ENCODE measurements at places on chromosomes 3 and 15.

- no peak for DNase-seq
Observed at GRCh38 chr3:157500232-157500631, 3.0 kb downstream of the VEPH1 start.

- no peak for DNase-seq
Observed at GRCh38 chr3:190003068-190003467, 117.6 kb downstream of the P3H2 start.

- DNase-seq = no peak
Observed at GRCh38 chr3:155682426-155683343, 62.2 kb downstream of the PLCH1 start.

GRCh38 chr3:142614059-142614626 lies 17.9 kb downstream of the PLS1 start:
- DNase-seq = no peak

GRCh38 chr3:116444819-116445310 lies 422 bp downstream of the LSAMP start:
- no peak for DNase-seq

DNA sequence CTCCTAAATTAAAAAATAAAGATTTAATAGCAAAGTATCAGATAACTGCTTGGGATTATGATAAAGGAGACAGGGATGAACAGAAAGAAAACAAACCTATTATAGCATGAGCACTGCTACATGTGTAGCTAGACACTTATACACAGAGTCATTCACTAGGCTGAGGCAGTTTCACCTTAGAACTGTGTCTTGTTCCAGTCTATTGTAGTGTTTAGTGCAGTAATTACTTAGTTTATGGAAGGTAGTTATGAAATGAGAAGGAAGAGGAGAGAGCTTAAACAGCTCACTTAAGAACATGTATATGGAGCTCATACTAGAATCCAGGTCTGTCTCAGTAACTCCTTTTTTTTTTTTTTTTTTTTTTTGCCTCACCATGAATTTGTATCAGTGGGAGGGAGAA lies 441.4 kb downstream of the PDCD6IP start:
- DNase-seq = no peak

GRCh38 chr3:158451405-158452055 lies 119.5 kb upstream of the MLF1 start:
- no peak for DNase-seq

DNA sequence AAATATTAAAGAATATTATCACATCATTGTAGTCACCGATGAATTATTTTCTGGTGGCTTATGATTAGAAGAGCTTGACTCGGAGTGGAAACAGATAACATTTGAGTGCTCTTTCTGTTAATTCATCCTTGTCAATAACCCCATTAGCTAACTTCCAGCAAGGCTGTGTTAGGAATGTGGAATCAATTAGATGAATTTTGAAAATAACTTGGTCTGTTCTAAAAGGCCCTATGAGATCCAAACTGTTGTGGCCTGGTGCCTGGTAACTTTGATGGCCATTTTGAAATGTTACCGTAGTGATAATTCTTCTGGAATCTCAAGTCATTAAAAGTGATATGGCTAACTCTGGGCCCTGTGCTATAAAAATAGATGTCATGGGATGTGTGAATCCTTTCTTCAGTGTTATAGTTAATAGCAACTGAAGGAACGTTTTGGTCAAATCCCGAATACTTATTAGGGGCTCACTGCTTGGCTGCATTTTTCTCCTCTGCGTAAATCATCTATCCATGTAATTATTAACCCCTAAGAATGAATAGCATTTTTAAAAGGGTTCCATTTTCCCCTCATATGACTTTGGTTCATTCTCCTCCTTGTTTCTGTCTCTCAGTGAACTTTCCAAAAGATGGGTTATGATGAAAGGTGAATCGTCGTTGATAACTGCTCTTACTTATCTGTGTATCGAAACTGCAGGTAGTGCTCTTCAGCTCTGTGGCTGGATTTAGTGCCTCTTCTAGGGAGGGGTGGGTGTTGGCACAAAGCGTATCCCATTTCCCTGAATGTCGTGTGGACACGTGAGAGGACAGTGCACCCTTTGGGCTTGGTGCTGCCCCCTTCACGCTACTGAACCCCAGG lies 82.7 kb downstream of the IGF1R start:
- no peak for DNase-seq

GRCh38 chr3:94036909-94037507 lies 8.6 kb upstream of the STX19 start:
- DNase-seq = no peak

GRCh38 chr15:62541846-62542245 lies 376.8 kb upstream of the C2CD4B start:
- no peak for DNase-seq

- DNase-seq = no peak
Observed at GRCh38 chr3:141529717-141530414, 43.0 kb downstream of the RASA2 start.

- DNase-seq = no peak
Observed at GRCh38 chr15:40407330-40407990, 1.9 kb downstream of the IVD start.

DNA sequence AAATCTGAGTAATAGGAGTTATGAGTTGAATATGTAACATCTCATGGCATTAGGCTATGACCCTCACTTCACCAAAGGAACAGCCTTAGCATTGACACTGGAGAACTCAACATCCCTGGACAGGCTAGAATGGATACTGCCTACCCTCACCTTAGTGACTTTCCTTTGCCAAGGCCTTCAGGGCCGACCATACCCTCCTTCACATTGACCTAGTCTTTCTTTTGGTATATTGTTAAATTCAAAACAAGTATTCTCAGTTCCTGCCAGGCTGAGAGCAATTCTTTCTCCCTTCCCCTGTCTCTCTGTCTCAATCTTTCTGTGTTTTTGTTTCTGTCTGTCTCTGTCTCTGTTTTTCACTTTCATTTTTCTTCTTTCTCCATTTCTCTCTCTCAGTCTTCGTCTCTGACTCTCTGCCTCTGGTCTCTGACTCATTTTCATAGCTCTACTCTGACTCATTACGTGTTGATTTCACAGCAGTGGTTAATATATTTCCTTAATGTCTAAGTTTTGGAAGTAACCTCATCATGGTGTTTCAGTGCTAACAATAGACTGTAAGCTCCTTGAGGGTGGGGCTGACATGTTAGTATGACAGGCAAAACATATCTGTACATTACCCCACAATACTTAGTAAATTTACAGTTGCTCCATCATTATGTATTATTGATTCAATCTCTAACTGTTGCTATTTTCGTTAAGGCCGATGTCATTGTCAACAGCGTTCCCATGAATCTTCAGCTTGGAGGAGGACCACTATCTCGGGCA lies 32.5 kb downstream of the PARP15 start:
- no peak for DNase-seq

GRCh38 chr3:101902041-101902440 lies 52.7 kb downstream of the NFKBIZ start:
- DNase-seq = no peak

DNA sequence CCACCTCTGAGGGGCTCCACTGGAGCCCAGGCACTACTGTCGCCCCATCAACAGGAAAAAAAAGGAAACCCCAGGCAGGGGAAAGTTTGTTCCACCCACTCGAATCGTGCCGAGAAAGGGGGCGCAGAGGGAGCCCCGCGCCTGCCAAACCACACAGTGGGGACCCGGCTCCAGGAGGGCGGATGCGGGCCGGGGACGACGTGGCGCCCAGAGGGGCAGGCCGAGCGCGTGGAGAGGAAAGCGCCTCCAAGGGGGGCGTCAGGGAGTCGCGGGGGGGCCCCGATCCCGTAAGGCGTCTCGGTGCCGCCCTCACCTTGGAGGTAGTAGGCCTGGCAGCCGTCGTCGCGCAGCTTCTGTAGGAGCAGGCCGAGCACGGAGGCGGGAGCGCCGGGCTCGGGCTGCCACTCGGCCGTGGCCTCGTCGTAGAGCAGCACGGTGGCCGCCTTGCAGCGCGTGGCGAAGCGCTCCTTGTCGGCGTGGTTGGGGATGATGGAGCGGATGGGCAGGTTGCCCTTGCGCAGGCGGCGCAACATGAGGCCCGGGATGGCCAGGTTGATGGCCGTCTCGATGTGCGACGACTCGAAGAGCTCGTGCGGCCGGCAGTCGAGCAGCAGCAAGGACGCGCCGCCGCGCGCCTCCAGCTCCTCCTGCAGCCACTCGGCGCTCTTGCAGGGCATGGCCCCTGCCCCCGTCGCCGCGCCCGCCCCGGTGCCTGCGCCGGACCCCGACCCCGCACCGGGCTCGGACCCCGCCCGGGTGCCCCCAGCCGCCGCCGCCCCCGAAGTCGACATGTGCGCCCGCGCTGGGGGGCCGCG lies 627 bp downstream of the DUSP7 start:
- DNase-seq = peak; percentile 36

GRCh38 chr3:152243301-152243711 lies 25.4 kb upstream of the MBNL1 start:
- no peak for DNase-seq

DNA sequence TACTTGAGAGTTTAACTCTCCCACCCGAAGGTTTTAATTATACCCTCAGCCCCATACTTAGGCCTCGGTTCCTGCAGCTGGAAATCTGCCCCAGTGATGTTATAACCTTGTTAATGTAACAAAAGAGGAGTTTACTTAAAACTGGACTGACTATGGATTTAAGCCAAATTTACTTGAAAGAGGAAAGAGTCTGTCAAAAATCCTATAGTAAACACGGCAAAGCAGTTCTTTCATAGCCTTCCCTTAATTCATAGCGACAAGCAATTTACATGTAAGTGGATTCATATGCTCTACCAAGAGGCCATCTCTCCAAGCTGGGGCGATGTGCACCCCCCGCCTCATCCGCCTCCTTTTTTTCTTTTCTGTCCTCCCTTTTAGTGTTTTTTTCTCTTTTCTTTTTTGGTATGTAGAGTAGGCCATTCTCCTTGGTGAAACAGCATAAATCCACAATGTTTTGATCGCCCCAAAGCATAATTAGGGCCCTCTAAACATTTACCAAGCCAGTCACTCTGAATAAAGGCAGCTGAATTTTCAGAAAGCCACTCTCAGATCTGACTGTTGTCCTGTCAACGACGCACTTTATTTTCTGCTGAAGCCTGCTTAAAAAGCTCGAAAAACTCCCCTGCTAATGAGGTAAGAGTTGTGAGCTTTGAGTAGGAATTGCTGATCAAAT lies 373.1 kb upstream of the WNT5A start:
- no peak for DNase-seq

- no peak for DNase-seq
Observed at GRCh38 chr15:45377609-45378148, 665 bp downstream of the GATM start.

DNA sequence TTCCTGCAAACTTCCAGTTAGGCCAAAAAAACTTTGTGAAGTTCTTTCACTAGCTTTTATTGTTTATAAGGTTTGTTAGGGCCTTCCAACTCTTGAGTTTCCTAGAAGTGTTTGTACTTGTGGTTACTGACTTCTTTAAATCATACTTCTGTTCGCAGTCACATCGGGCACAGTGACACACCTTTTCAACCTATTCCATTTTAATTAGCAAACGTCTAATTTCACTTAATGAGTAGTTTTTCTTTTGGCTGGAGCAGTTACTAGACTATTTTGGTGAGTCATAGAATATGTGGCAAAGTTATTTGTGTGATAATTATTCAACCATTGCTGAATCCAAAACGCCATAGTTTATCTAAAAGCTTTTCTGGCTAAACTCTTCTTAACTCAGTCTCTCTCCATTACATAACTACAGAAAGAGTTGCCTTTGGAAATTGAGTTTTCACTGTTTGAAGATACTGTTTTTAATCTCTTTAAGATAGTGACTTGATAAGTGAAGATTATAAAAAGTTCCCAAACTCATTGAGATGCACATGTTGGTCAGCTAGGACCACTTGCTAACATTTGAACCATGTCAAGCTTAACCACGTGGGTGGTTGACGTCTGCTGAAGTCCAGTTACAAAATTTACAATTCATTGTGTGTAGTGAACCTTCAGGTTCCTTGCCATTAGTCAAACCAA lies 21.5 kb downstream of the CNOT10 start:
- DNase-seq = no peak

- DNase-seq = no peak
Observed at GRCh38 chr3:47908744-47909143, 105.8 kb downstream of the DHX30 start.

DNA sequence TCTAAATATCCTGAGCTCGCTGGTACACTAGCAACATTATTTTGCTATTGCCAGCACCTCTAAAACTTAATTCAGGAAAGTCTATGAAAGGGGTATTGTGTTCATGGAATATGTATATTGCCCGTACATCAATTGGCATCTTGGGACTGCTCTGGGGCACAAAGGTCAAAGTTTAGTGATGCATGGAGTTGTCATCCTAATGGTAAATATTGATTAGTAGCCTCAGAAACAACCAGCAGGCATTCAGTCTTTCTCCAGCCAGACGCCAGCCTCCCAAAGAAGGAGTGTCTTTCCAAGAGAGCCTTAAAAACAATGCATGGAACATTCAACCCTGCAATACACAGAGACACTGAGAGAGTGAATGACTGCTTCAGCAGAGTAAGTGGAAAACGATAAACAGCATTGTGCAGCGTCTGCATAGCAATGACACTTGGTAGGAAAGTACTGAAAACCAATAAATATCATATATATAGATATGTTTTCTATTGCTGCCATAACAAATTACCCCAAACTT lies 377.3 kb downstream of the SHQ1 start:
- no peak for DNase-seq

DNA sequence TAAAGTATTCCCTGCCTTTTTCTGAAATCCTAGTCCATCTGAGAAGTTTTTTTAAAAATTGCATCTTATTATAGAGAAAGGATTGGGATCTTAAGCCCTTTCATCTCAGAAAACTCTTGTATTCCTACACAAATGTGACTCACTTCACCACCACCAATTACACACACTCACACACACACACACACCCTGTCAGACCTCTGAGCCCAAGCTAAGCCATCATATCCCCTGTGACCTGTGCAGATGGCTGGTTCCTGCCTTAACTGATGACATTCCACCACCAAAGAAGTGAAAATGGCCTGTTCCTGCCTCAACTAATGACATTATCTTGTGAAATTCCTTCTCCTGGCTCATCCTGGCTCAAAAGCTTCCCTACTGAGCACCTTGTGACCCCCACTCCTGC lies 1181.9 kb downstream of the ROBO2 start:
- no peak for DNase-seq

GRCh38 chr3:17845026-17845812 lies 102.8 kb upstream of the TBC1D5 start:
- DNase-seq = no peak

DNA sequence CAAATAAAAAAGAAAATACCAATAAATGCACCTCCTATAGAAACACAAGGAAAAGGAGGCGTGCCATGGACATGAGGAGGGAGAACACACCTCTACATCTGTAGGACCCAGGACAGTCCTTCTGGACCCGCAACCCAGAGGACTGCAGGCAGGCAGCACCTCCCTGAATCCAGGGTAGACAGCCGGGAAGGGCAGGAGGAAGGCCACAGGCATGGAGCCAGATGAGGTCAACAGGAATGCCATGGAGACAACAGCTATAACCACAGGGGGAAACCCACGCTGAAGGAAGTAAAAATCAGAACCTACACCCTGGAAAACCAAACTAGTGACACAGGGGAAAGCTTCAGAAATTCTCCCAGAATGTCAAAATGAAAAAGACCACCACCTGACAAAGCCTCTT lies 248.8 kb upstream of the NSMCE3 start:
- no peak for DNase-seq

DNA sequence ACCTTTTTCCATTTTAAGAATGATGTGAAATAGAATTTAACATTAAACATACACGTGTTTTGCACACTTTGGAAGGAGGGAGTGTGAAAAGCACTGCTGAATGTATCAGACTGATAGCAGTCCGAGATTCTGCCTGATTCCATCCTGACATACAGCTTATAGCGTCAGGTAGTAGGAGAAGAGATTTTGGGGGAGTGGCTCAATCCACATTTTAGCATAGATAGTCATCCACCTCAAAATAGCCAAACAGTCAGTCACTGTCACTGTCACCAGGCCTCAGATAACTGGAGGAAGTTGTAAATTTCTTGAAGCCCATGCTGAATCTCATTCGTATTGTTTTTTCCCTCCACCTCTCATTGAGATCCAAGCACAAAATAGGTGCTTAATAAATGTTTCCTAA lies 35.4 kb upstream of the ARHGEF26 start:
- DNase-seq = no peak
